Activated naive CD4-positive, alpha-beta T cell treated with anti-CD3 and anti-CD28 coated beads for 36 hours (primary cell): ENCODE measurements at places on chromosomes 5 and 9. TPM values are rescaled to one million over a fixed set of nuclear protein-coding genes. Genes with fewer than 3 reads are reported as not detected.

DNA sequence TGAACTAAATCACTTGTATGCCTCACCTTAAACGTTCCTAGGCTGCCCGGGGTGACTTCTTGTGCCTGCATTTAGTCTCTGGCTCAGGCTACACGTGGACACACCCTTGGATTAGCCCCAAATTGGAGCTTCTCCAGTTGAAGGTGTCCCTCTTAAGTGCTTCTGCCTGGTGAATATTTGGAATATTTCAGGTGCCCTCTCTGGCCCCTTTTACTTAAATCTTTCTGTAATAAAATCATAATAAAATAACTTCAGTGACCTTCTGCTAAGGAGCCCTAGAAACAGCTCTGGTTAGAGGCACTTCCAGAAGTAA, 74.3 kb upstream of the KLF9 start:
- no peak for DNase-seq

DNA sequence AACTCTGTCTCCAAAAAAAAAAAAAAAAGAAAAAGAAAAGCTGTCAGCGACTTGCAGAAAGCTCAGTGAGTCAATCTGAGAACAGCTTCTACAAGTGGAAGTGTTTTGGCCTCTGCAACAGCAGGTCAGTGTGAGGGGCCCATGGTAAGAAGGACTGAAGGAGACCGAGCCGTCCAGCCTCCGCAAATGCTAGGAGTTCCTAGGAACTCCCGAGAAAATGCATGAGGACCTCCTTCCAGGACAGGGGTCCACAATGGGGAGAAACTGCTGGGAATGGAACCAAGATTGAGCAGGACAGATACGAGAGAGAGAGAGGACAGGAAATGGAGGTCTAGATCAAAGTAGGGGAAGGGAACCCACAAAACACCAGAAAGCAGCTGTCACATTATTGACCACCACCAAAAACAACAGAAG, 180.5 kb downstream of the CRB2 start:
- DNase-seq = no peak

The ARID3C gene
- total RNA-seq = 0.37 TPM

The TSSK1B gene
- not detected for total RNA-seq

- peak; percentile 90 for DNase-seq
These were observed at the start of gene ZNF354C for GRCh38 chr5:179060116-179061008. Gene ZNF354C, plus strand, starts transcription at chr5:179060373. Its CDS starts 1,696 bp downstream, at chr5:179062069.

DNA sequence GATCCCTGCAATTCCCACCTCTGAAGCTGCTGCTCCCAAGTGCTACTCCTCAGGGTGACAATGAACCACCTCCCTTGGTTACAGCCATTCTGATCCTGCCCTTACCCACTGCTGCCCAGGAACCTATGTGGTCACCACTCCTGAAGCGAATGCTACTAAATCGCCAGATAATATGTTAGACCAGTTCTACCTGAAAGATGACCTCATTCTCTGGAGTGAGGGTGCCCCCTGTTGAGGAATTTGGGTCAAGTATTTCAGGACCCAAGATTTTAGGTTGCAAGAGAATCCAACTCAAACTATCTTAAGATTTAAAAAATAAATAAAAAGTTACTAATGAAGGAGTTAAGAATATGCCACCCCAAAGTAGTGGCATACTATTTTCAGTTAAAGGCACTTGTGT, 5.8 kb upstream of the SNAPC3 start:
- DNase-seq = peak; percentile 67

The LVRN gene
- not detected for total RNA-seq

GRCh38 chr5:107456281-107456715, 214.4 kb downstream of the EFNA5 start:
- no peak for DNase-seq

- DNase-seq = peak; percentile 42
These were observed 735 bp downstream of the ECPAS start for GRCh38 chr9:111483439-111483857.

GRCh38 chr5:452978-453710, 10.2 kb downstream of the EXOC3 start:
- no peak for DNase-seq

DNA sequence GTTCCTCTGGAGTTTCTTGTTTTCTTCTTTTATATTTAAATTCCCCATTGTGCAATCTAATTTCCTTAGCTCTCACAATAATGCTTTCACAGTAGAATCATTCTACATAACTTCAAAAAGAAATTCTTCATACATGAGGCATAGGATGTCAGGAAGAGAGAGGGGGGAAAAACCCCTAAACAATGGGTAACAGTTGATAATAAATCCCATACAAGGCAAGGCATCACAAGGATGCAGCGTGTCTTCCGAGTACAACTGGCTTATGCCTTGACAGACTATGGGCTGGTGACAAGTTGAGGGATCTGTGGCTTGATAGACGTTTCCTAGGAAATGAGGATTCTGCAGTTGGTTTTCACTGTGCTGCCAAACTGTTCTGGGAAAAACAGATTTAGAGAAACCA, 247.4 kb downstream of the ARL15 start:
- DNase-seq = no peak

The SLC25A48 gene
- total RNA-seq = not detected

DNA sequence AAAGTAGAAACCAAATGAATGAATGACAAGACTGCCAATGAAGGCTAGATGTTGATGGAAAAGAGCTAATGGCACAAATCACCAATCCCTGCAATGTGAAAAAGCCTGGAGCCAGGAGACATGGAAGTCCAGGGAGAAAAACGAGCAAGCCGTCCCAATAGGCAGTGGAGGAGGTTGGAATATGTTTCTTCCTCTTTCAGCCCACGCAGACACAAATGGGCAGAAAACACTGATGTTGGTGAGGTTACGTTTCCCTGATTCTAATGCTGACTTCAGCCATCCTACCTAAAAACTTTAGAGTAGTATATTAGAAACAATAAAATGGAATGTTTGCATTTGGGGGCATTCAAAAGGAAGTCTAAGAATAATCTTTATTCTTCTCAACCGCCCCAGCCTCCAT, 23.9 kb upstream of the KIF2A start:
- no peak for DNase-seq

GRCh38 chr9:124894741-124895170, 32.8 kb downstream of the ARPC5L start:
- peak; percentile 65 for DNase-seq

DNA sequence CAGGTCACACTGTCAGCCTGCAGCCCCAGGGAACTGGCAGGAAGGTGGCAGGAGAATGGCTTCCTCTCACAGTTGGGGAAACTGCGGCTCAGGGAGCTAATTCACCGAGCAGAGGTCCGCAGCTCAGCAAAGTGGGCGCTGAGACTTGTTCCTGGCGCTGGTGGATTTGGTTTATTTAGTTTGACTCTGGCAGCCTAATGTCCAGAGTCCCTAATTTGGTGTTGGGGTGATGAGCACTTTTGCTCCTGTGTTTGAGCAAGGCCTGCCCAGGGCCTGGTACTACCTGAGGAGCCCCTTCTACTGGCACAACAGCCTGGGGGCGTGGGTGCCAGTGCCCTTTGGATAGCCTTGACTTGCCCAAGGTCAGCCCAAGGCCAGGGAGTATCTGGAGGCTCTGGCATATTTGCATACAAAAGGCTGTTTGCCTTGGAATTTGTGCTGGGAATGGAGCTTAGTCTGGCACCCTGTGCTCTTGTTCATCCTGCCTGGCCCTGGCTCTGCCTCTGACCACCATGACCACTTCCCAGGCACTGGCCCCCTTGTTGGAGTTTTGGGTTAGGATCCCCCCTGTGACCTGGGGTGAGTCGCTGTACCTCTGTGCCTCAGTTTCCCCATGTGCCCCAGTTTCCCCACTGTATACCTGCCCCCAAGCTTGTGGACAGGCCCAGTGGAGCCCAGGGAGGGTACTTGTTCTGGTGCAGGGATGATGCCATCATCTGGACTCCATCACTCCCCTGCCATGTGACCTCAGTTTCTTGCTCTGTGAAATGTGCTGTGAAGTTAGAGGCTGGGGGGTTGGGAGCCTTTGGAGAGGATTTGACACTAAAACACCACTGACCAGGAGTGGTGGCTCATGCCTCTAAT, 1.4 kb downstream of the SUSD3 start:
- no peak for DNase-seq

- no peak for DNase-seq
These were observed 44.2 kb upstream of the STARD4 start for GRCh38 chr5:111556501-111556900.

GRCh38 chr9:78828521-78828920, 531.6 kb downstream of the PSAT1 start:
- DNase-seq = no peak

DNA sequence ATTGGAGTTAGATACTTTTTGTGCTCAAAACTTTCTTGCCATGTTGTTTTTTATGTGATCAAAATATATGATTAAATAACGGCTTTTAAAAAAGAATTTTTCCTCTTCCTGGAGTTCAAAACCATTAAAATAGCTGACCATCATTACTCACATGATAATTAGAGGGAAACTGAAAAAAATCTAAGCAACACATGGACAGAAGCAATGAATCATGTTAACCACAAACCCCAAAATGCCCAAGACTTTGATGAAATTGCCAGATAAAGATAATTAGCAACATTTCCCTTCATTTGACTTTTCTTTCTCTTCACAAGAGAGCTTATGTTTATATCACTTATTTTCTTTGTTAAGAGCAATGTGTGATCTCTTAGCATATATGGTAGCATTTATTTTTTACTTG, 1294.2 kb downstream of the EFNA5 start:
- DNase-seq = no peak

DNA sequence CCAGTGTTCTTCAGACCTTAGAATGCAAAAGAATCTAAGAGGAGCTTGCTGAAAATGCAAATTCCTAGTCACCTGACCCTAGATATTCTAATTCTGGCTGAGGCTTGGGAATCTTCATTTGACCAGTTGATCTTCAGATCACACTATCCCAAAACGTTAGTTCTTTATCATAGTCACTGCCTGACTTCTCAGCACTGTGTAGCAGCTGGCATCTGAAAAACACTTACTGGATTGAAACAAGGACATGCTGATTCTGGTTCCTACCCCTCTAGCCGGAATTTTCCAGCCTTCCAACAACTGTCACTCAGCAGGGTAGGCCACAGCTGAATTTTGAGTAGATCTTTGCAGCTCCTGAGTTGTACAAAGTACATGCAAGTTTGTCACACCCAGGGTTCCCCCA, 72.2 kb downstream of the EBF1 start:
- DNase-seq = no peak

The LCN15 gene
- total RNA-seq = not detected

- no peak for DNase-seq
These were observed 10.9 kb upstream of the PRELID2 start for GRCh38 chr5:145846081-145846480.

DNA sequence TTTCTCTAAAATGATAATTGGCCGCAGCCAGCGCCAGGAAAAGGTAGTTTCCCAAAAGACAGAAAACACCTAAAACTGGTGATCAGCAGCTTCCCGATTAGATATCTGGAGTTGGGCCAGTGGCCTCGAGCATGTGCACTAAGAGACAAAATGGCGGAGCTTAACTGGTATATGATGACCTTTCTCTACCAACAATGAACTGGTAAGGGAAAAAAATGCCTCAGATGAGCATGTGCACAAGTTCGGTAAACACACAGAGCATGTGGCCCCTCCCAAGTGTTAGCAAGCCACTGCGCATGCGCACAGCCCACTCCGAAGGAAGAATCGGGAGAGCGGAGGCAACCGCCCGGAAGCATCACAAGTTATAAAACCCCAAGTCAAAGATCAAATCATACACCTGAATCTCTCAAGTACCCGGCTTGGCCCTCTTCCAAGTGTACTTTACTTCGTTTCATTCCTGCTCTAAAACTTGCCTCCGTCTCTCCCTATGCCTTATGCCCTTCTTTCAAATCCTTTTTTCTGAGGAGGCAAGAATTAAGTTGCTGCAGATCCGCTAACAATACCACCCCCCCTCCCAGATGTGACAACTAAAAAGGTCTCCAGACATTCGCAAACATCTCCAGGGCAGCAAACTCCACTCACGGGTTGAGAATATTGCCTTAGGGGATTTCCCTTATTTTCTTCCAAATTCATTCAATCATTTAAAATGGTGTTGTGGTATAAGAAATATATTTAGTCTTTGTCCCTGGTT, 15.0 kb upstream of the PTBP3 start:
- DNase-seq = peak; percentile 86

The EIF4E1B gene
- not detected for total RNA-seq

GRCh38 chr9:70519912-70520724, 105.7 kb upstream of the KLF9 start:
- peak; percentile 49 for DNase-seq

DNA sequence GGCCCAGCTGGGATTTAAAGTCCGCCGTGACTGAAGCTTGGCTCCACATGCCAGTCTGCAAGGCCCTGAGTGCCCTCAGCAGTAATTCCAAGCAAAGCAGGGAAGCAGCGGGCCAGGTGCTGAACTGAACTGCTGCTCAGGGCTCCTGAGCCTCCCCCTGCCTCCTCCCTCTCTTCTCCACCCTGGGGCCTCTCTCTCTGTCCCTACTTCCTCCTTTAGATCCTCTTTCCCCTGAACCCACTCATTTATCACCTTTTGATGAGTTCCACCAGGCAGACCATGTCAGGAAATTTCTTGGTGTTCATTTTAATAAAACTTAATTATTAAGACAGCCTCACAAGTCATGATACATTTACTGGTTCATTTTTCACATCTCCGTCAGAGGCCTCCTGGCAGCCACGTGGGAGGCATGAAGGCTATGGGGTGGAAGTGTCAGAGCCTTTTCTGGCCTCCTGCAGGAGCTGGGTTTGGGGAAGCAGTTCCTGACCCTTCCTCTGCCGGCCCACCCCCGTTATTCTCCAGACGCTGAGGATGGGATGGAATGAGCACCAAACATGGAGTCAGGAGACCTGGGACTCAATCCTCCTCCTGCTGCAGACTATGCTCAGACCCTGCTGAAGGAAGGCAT, 32.2 kb upstream of the KCNIP1 start:
- no peak for DNase-seq
